DND-41 (cell line): ENCODE measurements at places on chromosomes 3 and 15.

DNA sequence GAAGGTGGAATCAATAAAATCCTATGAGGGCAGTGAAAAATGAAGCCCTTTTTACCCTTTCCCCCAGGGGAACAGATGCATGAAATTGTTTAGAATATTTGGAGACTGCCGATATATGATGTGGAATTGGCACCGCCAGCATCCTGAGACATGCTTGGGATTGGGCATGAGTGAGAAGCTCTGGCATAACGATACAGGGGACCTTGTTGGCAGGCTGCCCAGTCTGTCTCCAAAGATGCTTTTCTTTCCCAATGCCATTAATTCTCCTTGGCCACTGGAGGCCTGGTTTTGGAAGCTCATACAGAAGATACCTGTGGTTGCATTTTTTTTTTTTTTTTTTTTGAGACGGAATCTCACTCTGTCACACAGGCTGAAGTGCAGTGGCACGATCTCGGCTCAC, 800.6 kb upstream of the LMCD1 start:
- DNase-seq, result no peak

- DNase-seq, result no peak
These were observed 3.0 kb downstream of the ZSCAN2 start for GRCh38 chr15:84603630-84604379.

DNA sequence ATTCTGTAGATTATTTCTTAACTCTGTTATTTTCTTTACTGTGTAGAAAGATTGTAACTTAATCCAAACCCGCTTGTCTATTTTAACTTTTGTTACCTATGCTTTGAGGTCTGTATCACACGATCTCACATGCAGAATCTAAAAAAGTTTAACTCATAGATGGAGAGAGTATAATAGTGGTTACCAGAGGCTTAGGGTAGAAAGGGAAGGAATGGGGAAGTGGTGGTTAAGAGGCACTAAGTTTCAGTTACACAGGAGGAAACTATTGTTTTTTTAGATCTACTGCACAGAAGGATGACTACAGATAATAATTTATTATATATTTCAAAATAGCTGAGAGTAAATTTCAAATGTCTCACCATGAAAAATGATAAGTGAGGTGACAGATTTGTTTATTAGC, 515.2 kb downstream of the RSL24D1 start:
- no peak for DNase-seq

GRCh38 chr3:46368569-46368968, 2.2 kb upstream of the CCR5 start:
- DNase-seq, result peak; percentile 53

DNA sequence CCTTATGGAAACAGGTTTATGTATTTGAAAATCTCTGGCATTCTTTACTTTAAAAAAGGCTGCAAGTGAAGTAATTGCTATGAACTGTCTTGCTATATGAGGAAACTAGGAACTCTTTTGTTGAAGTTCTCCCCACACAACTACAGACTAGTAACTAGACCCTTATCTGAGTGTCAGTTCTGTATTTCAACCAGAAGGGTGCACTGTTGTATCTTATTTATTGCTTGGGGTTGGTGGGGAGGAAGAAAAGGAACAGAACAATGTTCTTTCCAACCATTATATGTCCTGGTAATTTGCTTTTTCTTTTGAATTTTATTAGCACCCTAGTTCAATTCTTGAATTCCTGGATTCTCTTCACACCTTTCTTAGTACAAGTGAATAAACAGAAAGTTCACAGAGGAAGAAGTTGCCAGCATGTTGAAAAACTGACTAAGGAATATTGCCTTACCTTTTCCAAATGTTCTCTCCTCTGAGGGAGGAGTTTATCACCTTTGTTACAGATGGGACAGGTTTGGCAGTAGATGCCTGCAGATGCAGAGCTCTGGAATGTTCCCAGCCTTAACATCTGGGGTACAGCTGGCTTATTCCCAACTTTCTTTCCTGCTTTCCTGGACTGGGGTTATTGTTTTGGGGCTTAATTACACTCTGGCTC, 162.4 kb upstream of the CFAP20DC start:
- DNase-seq, result no peak
